ENCODE measurements at places on chromosomes 11 and 22. TPM values are rescaled to one million over a fixed set of nuclear protein-coding genes. Genes with fewer than 3 reads are reported as not detected.
A peak's percentile ranks its signal among the peaks of the same experiment; 100 is the strongest.

ELFN2 gene
- total RNA-seq = 0.02 TPM

MTMR3 gene
- total RNA-seq = 11.2 TPM

HPX gene
- total RNA-seq = not detected

CDC42BPG gene
- total RNA-seq = not detected

THY1 gene
- total RNA-seq = not detected

CCDC87 gene
- 0.37 TPM for total RNA-seq

PLET1 gene
- not detected for total RNA-seq

MRPL23 gene
- 74.9 TPM for total RNA-seq

APOL1 gene
- 1.9 TPM for total RNA-seq

LRRC4C gene
- total RNA-seq = 0.12 TPM

DNA sequence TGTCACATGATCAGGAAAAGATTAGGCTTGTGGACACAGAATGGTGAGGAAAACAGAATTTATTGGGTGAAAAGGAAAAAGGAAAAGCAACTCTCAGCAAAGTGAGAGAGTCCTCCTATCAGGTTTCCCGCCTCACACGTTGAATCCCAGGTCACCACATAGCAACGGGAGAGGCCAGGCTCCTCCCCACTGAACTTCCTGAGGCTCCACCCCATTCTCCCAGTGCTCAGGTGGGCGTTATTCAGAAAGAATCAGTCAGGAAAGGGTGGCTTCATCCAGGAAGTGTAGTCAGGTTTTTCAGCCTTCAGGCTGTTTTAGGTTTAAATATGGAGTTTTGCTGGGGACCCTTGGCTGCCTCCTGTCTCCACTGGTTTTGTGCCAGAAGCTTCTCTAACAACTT, 66.9 kb downstream of the SPON1 start:
- DNase-seq = no peak

DNA sequence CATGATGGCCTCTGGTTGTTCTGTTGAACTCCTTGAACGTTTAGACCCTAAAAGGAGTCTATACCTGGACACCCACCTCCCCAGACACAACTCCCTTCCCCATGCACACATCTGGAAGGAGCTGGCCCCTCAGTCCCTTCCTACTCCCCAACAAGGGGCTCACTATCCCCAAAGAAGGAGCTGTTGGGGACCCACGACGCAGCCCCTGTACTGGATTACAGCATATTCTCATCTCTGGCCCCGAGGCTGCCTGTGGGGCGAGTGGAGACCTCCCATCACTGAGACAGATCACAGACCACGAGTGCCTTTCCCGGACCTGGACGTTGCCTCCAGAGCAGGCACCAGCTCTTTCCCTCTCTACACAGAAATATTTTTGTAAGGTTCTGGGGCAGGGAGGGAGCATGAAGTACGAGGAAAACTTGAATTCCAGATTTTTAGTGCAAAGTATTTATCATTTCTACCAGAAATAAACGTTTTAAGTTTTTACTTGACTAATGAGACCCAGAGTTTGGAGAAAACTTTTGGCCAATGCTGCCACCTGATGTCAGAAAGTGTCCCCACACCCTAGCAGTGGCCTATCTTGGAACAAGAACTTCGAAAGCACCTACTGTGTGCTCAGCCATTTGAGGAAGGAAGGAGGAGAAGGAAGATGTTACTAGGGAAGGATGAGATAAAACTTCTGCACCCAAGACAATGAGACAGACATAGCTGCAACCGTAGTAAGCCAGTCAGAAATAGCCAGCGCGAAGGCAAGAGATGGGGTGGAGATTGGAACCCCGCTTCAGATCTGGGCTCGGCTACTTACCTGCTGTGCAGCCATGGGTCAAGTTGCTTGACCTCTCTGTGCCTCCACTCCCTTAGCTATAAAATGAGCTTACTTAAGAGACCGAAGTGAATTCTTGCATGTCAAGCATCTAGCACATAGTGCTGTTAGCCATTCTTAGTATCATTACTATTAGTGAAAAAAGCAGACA, 10.2 kb upstream of the POU2F3 start:
- no peak for DNase-seq

- DNase-seq = no peak
These were observed 67.0 kb downstream of the ST3GAL4 start for GRCh38 chr11:126422446-126422845.

DNA sequence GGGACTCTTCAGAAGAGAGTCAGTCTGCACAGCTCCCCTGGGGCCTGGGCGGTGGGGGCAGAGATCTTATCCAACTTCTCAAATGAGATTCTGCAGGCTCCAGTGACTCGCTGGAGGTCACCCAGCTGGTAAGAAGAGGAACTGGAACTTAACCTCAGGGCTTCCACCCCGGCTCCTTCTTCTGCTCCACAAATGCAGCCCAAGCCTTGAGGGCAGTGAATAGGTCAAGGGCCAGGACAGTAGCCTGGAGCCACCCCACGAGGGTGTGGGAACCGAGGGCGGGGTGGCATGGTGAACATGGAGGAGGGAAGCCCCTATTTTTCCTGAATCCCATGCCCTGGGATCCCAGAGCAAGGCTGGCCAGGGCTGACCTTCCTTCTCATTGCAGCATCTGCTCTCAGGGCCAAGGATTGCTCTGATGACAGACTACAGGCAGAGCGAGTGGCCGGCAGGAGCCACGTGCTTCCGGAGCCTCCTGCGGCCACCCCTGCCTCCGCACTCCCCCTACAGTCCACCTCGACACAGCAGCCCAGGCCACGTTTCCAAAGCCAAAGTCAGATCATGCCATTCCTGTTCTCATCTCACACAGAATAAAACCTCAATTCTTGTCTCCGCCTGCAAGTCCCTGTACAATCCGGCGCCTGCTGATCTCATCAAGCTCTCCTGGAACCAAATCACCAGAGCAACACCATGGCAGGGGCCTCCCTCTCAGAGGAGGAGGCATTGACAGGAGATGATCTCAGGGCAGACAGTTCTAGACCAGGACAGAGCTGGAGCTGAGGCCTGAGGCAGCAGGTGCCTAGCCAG, 21.1 kb upstream of the UPK3A start:
- peak; percentile 65 for DNase-seq

- DNase-seq = no peak
These were observed 80.2 kb downstream of the TBC1D22A start for GRCh38 chr22:46842606-46843005.

DNA sequence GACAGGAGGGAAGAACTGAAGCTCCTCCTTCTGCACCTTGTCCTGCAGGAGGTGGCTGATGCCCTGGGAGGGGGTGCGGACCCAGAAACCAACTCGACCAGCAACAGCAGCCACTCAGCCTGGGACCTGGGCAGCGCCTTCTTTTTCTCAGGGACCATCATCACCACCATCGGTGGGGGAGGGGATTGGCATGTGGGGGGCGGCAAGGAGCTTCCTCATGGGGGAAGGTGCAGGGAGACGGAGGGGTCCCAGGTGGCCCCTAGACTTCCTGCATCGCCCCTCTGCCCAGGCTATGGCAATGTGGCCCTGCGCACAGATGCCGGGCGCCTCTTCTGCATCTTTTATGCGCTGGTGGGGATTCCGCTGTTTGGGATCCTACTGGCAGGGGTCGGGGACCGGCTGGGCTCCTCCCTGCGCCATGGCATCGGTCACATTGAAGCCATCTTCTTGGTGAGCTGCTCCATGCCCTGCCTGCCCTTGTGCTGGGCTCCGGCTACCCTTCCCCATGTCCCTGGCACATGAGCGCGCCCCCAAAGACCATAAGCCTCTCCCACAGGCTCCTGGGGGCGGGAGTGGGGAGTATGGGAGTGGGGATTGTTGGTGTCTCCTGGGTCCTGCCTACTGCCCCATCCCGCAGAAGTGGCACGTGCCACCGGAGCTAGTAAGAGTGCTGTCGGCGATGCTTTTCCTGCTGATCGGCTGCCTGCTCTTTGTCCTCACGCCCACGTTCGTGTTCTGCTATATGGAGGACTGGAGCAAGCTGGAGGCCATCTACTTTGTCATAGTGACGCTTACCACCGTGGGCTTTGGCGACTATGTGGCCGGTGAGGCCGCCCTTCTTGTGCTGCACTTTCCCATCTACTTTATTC, 3.1 kb upstream of the CATSPERZ start:
- no peak for DNase-seq

GRCh38 chr11:129939510-129939909, 44.1 kb upstream of the NFRKB start:
- DNase-seq = no peak

- no peak for DNase-seq
These were observed 11.2 kb upstream of the SYT8 start for GRCh38 chr11:1823376-1824220.

DNA sequence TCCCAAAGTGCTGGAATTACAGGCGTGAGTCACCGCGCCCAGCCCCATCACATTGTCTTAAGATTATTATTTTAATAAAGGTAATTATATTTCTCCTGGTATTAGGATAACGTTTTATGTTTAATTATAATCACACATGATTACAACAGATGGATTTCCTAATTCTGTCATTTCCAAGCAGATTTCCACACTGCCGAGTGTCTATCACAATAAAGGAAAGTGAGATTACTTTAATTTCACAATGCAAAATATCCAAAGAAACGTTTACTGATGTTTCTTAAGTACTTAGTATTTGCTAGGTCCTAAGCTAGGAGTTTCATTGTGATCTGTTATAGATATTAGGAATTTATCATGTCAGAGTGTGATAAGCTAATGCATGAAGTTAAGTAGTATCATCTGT, 203.5 kb upstream of the CTSC start:
- no peak for DNase-seq

- no peak for DNase-seq
These were observed 521 bp upstream of the PTS start for GRCh38 chr11:112225753-112226061.

DNA sequence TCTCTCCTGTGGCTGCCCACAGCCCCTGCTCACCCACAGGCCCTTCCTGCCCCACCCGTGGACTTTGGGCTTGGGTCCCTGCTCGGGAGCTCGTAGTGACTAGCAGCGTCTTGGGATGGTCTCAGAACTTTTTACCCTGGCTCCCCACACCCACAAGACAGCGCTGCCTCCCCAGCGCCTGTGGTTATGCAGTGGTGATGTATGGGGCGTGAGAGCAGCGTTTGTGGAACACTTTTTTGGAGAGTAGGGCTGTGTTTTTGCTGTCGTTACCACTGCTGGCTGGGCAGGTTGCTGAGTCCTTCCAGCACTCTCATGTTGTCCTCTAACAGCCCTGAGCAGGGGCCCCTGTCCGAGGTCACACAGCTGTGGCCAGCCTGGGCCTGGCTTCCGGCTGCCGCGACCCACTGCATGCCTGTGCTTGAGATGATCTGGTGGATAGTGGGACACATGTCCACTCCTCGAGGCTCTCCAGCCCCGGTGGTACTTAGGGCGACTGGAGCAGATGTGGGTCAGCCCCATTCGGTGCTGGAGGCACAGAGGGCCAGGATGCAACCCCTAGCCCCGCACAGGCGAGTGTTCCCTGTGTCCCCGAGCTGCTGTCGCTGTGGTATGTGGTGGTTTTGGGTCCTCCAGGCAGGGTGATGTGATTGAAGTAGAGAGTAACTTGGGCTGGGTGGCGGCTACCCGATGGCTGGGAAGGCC, 7.1 kb upstream of the GRAMD4 start:
- no peak for DNase-seq

- no peak for DNase-seq
These were observed 89.5 kb upstream of the ISX start for GRCh38 chr22:34976474-34976873.

DNA sequence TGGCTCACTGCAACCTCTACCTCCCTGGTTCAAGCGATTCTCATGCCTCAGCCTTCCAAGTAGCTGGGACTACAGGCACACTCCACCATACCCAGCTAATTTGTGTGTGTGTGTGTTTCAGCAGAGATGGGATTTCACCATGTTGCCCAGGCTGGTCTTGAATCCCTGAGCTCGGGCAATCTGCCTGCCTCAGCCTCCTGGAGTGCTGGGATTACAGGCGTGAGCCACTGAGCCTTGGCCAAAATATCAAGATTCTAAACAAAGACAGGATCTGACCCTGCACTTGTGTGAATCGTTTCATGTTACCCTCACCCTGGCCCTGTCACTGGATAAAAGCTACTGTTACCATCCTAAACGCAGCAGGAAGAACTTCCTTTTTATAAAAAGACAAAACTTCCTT, 15.6 kb upstream of the THY1 start:
- no peak for DNase-seq

DNA sequence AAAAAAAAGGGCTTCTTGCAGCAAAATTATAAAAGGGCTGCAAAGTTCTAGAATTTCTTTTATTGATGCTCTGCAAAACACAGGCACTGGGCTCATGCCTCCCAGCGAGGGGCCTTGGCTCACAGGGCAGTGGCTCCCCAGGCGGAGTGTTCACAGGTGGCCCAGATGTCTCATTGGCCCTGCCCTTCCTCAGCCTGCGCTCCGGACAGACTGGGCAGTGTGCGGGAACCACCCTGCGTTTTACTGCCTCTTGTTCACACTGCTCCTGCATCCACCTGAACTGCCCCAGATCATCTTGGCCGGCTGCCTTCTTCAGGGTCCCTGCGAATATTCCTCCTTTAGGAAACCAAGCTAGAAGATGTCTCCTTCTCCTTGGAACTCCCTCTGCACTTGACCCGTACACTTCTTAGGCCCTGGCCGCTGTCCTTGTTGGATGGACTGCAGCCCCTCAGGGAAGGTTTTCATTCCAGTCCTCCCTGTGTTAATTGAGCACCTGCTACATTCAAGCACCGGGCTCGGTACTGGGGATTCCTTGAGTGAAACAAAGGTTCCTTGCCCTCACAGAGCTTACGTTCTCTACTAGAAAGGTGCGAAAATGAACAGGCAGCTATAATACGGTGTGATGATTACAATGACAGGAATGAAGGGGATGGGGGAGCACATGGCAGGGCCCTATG, 4.5 kb downstream of the TUBA8 start:
- no peak for DNase-seq

DNA sequence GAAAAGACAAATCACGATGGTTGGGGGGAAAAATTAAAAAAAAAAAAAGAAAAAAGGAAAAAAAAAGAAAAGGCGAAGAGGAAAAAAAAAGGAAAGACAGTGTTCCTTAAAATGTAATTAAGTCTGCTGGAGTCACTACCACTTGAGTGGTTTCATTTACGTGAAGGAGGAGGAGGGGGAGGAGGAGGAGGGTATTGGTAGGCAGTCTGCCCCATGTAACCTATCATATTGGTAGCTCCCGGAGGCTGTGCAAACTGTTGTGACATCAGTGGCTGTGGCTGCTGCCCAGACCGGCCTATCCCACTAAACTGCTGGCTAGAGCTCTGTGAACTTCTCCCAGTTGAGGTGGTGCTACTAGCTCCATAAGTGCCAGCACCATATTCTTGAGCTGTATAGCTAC, 17.9 kb downstream of the KDELR3 start:
- DNase-seq = no peak

DNA sequence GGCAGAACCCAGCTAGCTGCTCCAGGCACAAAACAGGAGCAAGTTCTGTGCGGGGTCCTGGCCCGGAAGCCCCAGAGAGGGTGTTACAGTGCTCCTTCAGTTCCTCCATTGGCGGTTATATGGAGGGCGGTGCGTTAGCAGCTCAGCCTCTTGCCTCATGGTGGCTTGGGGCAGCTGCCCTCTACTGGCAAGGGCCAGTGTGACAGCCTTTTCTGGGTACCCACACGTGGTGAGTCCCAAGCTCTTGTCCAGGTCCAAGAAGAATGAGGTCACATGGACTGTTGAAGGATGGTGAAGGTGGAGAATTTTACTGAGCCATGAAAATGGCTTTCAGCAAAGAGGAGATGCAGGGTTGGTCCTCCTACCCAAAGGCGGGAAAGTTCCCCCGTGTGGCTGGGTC, 100.5 kb downstream of the WT1 start:
- peak; percentile 23 for DNase-seq

Measured in NCI-H460 (cell line).